ENCODE measurements at places on chromosomes 3 and 15. TPM values are rescaled to one million over a fixed set of nuclear protein-coding genes. Genes with fewer than 3 reads are reported as not detected.

- DNase-seq = no peak
These were observed 100.9 kb downstream of the PGPEP1L start for GRCh38 chr15:98906712-98907083.

The SPATA12 gene
- under 0.01 TPM for total RNA-seq

The ARID3B gene
- total RNA-seq = 11.0 TPM

GRCh38 chr15:88744548-88745020 is 58.7 kb upstream of the ACAN start:
- DNase-seq = no peak

DNA sequence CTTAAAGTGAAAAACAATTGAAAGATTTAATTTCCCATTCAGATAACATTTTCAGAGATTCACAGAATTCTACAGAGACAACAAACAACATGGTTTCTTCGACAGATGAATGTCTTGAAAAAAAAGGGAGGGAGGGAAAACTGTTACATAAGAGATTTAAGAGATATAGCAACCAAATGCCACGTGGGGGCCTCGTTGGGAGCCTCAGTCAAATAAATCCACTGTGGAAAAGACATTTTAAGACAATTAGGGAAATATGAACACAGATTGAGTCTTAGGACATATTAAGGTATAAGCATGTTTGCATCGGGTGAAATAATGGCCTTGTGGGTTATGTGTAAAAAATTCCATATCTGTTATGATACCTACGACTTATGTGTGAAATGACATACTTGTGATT is 5.0 kb upstream of the PRRT3 start:
- no peak for DNase-seq

- DNase-seq = peak; percentile 71
These were observed 122.5 kb upstream of the ZBED2 start for GRCh38 chr3:111717601-111718000.

The UROC1 gene
- total RNA-seq = under 0.01 TPM

- DNase-seq = no peak
These were observed 58.3 kb downstream of the BOC start for GRCh38 chr3:113269661-113270060.

- no peak for DNase-seq
These were observed 41.1 kb upstream of the GNB5 start for GRCh38 chr15:52232327-52232726.

The SLC4A7 gene
- total RNA-seq = 9.7 TPM

DNA sequence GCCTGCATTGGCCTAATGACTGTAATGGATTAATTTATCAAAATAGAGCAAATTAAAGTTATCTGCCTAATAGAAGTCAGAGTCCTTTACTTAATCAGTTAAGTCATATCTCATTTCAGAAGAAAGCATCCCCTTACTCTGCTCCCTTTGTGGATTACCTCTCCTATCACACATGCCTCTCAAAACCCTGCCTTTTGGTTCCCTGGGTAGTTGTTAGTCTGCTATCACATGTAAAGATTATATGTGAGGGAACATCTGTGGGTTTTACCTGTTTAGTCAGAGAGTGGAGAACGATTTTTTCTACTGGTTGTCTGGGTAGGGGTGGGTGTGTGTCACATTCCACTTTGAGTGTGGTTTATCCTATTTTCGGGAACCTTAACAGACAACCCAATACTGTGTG is 16.4 kb downstream of the UBE2E2 start:
- DNase-seq = no peak

DNA sequence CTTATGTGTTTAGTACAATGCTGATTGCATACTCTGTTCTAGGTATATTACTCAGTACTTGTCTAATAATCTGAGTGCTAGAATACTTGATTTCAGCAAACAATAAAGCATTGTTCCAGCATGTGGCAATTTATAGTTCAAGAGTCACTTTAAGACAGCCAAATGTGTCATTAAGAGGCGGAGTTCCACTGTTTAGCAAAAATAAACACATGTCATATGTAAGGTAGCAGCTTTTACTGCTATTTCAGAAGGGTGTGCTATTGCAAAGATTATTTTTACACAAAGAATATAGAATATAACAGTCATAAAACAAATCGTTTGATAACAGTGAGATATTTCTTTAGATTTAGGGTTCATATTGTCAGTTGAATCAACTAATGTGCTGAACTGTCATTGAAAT is 358.7 kb downstream of the TUSC7 start:
- DNase-seq = no peak

DNA sequence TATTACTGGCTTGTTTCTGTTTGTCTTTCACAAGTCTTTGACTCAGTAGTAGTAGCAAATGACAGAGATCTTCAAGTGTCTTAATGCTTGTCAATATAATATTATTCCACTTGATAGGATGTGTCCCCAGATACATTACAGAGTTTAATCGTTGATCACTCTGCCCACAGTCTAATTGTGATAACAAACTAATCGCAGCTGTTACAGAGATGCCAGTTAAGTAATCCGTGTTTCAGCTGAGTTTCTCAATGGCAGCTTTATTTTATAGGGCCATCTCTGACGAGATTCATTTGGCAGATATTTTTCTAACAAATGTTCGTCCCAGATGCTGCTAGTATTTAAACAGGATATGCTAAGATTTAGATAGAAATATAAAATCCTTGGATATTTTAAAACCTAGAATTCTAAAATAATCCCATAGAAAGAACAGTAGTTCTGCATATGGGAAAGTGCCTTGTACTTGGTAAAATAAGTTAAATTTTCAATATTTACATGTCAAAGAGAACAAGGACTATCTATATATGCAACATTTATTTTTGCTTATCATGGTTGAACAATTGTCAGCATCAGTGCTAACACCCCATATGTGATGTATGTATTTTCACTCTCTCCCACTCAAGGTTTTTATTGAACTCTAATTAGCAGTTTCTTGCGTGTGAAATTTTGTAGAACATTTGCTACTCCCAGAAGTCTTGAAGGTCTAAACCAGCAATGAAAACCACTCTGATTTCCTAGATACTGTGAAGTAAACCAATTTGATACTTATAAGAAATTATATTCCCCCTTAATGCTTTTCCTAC is 185.5 kb downstream of the MBNL1 start:
- DNase-seq = no peak

The PARP9 gene
- total RNA-seq = 23.2 TPM

The HDDC3 gene
- total RNA-seq = 26.9 TPM

DNA sequence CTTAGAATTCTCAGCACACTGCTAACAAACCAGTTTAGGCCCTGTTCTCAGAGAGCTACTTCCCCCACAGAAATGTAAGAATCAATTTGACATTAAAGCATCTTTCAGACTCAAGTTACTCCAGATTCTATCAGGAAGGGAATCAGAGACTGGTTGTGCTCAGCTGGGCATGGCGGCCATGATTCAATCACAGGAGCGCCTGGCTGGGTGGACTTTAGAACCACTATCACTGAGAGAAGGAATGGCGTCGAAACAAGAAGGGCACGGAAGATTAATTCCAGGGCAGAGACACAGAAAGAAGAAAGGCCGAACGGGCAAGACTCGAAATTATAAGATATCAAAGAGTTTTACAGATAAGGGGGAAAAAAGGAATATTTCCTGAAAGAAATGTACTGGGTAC is 6.2 kb downstream of the TNIK start:
- DNase-seq = no peak

GRCh38 chr15:68551296-68551635 is 27.5 kb upstream of the CORO2B start:
- no peak for DNase-seq

DNA sequence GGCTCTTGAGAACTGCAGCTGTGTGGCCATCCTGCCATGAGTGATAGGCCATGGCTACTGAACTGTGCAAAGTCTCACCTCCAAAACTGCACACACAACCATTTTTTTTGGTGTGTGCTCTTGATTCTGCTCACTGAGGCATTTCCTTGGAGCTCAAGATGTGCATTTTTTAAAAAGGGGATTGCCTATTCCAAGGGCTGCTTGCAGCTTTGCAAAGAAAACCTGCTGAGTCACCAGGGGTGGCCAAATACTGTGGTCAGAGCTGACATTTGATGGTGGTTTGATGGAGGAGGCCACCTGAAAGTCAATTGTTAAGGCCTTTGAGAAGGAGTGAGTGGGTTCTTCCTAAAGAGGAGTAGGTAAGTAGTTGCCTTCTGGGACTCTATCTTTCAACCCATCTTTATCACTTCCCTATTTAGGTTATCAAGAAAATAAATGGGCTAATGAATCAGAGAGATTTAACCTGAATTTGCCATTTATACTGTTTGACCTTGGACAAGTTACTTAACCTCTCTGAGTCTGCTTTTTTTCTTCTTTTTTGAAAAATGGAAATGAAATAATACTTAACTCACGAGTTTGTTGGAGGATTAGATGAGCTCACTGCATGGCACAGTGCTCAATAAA is 87.9 kb downstream of the CHST2 start:
- DNase-seq = peak; percentile 10

DNA sequence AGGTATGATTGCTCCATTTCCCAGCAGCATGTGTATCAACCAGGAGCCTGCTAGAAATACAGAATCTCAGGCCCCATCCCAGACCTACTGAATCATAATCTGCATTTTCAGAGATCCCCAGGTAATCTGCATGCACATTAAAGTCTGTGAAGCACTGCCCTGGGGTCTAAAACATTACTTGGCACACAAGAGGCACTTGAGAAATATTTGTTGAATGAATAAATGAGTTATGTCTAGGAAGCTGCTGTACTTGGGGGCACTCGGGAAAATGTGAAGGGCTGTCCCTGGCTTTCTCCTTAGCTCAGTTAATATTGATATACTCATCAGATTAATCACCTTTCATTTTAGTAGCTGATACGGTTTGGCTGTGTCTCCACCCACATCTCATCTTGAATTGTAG is 184.4 kb downstream of the RORA start:
- DNase-seq = no peak

The WNT5A gene
- total RNA-seq = not detected

The TRIM71 gene
- 0.81 TPM for total RNA-seq

The GP9 gene
- total RNA-seq = 4.0 TPM

- no peak for DNase-seq
These were observed 18.1 kb downstream of the ANXA2 start for GRCh38 chr15:60379525-60380274.

The MNS1 gene
- total RNA-seq = 0.27 TPM

GRCh38 chr3:138356730-138357405 is 8.5 kb downstream of the MRAS start:
- DNase-seq = no peak

GRCh38 chr3:126540342-126540849 is 16.4 kb downstream of the CHST13 start:
- DNase-seq = peak; percentile 90

DNA sequence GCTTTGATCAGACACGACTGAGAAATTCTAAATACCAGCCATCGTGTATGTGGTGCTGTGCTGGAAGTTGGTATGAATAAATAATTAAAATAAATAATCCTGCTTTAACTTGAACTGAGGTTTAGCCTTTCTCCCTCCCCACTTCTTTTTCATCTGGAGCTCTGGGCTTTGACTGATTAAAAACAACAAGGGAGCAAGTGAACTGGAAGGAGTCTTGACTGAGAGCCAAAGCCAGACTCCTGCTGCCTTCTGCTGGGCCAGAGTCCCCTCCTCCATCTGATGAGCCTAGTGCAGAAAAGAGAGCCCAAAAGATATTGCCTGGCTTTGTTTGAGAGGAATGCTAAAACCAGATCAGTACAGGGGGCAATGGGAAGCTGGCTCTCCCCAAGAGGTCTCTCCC is 96.0 kb downstream of the CCNL1 start:
- no peak for DNase-seq

- DNase-seq = no peak
These were observed 62.7 kb upstream of the OSTN start for GRCh38 chr3:191136347-191136746.

DNA sequence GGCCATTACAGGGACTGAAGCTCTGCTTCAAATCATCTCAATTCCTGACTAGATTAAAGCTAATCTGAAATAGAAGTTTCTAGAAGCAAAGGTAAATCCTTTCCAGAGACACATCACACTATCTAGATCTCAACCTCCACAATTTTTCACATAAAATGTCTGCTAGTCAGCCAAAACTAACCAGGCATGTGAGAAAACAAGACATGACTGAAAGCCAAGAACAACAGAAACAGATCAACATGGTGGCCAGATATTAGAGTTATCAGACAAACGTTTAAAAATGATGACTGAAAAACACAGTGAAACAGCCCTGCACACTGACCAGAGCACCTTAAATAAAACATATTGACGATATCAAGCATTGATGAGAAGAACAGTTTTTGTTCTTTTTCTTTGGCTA is 59.1 kb downstream of the SUMF1 start:
- DNase-seq = no peak

DNA sequence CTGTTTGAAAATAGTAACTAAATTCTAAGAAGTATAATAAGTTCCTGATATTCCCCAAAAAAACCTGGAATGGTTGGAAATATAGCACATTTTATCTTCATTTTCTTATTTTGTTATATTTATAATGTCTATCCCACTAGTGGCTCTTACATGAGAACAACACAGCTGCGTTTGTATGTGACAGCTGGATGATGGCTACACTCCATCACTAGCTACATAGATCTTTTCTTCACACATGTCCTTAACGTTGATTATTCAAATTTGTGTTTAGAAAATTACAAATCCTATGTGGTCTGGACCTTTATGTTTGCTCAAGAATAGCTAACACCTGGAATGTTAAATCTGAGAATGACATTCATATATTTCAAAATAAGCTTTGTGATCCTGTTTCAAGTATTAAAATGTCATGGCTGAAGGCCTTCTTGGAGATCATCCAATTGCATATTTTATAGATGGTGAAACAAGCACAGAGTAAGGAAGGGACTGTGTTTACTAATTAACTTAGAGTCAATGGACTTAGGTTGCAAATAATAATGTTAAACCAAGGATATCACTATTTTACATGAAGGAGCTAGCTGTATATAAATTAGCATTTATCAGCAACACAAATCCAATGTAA is 60.8 kb downstream of the ATP13A5 start:
- no peak for DNase-seq

- no peak for DNase-seq
These were observed 221.6 kb upstream of the NR2E3 start for GRCh38 chr15:71588746-71589145.

DNA sequence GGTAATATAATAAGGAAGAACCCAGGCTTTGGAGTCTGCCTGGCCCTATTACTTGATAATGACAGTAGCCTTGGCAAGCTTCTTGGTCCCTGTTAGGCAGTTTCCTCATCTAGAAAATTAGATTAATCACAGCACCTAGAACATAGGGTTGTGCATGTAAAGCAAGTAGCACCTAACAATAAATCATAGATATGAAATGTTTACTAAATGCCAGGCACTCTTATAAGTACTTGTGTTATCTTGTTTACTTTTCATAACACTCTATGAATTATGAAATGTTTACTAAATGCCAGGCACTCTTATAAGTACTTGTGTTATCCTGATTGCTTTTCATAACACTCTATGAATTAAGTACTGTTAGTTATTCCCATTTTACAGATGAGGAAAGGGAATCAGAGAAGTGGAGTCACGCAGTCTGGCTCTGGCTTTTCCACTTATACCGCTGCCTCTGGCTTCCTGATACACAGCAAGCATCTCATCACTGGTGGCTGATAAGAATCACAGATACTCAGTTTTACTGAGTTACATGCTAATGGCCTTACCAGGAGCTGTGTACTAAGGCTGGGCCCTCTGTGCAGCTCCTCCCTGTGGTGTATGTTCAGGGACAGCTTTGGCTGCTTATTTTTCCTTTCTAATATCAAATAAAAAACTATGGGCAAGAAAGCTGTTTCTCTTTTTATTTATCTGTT is 123.4 kb downstream of the FEZF2 start:
- no peak for DNase-seq

All from hematopoietic multipotent progenitor cell (in vitro differentiated cells).